SJCRH30 (cell line): ENCODE measurements at places on chromosomes 7 and 10. TPM values are rescaled to one million over a fixed set of nuclear protein-coding genes. Genes with fewer than 3 reads are reported as not detected.

The LRRC18 gene
- not detected in 2 replicates for total RNA-seq

The HOXA6 gene
- total RNA-seq = 3.8 and 4.6 TPM in 2 replicates

The SGCE gene
- total RNA-seq = 52.5 and 55.2 TPM in 2 replicates

The CFAP43 gene
- total RNA-seq = not detected in 2 replicates

The CABCOCO1 gene
- not detected in 2 replicates for total RNA-seq

The FXYD4 gene
- total RNA-seq = not detected in 2 replicates

The TMEM130 gene
- not detected in 2 replicates for total RNA-seq

GRCh38 chr10:31346953-31347352, 27.9 kb downstream of the ZEB1 start:
- no peaks in the 10 kb centered on the region for H3K27me3 ChIP-seq
- H3K36me3 ChIP-seq = peaks cover 3% of the 10 kb centered on the region; the same call in 1 of the 2 replicates
- H3K4me1 ChIP-seq = peaks cover 11% of the 10 kb centered on the region
- H3K4me3 ChIP-seq = no peak overlapping the region
- H3K27ac ChIP-seq = no peak overlapping the region

DNA sequence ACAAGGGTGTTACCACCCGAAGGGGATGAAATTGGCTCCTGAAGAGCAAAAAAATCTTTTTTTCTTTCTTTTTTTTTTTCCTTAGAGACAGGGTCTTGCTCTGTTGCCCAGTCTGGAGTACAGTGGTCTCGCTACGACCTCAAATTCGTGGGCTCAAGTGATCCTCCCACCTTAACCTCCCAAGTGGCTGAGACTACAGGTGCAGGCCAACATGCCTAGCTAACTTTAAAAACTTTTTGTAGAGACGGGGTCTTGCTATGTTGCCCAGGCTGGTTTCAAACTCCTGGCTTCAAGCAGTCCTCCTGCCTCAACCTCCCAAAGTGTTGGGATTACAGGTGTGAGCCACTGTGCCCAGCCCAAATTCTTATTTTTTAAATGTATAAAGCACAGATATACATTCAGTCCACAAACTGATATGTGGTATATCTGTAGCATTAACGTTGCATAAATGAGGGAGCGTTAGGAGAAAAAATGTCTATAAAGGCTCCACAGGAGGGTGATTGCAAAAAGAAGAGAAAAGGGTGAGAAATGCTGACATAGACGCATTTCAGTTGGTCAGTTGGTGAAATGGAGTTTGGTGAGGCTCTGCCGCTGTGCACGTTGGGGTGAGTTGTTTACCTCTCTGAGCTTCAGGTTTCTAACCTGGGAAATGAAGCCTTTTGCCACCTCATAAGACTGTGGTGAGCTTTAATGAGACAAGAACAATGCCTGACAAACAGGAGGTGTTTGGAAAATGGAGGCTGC, 100.7 kb upstream of the PODXL start:
- H3K36me3 ChIP-seq = no peaks in the 10 kb centered on the region
- no peaks in the 10 kb centered on the region for H3K27me3 ChIP-seq
- no peak overlapping the region for H3K27ac ChIP-seq
- no peak for DNase-seq
- H3K4me1 ChIP-seq = peaks cover 14% of the 10 kb centered on the region

GRCh38 chr7:43229801-43230200, 117.4 kb downstream of the HECW1 start:
- no peak for DNase-seq
- H3K27ac ChIP-seq = no peak overlapping the region
- no peaks in the 10 kb centered on the region for H3K36me3 ChIP-seq
- H3K4me1 ChIP-seq = no peaks in the 10 kb centered on the region
- no peak overlapping the region for H3K4me3 ChIP-seq
- H3K27me3 ChIP-seq = peaks cover 16% of the 10 kb centered on the region

GRCh38 chr7:156892081-156892800, 742 bp downstream of the LMBR1 start:
- no peak overlapping the region for H3K27ac ChIP-seq
- H3K4me1 ChIP-seq = no peaks in the 10 kb centered on the region; the same call in 1 of the 2 replicates
- H3K27me3 ChIP-seq = no peaks in the 10 kb centered on the region
- DNase-seq = peak; percentile 72
- H3K4me3 ChIP-seq = peak overlapping the region; percentile 89
- 0 out of 2 replicates have a peak, but pooled peaks cover 2% of the 10 kb centered on the region for H3K36me3 ChIP-seq

DNA sequence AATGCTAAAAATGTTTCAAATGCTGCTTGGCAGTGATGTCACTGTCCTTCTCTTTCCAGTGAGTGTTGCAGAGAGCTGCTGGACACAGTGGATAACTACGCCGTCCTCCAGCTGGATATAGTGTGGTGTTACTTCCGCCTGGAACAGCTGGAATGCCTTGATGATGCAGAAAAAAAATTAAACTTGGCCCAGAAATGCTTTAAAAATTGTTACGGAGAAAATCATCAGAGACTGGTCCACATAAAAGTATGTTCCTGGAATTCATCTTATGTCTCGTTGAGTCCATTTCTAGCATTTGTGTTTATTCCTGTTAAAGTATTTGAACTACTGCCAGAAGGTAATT, 25.2 kb downstream of the NUB1 start:
- DNase-seq = no peak
- peaks cover 21% of the 10 kb centered on the region for H3K36me3 ChIP-seq
- no peaks in the 10 kb centered on the region for H3K27me3 ChIP-seq
- H3K4me3 ChIP-seq = no peak overlapping the region
- no peaks in the 10 kb centered on the region for H3K4me1 ChIP-seq

- H3K27ac ChIP-seq = peak overlapping the region; percentile 57
- peak overlapping the region; percentile 47 for H3K4me3 ChIP-seq
- peaks cover 17% of the 10 kb centered on the region for H3K4me1 ChIP-seq
These were observed 18.6 kb upstream of the IFIT2 start for GRCh38 chr10:89283025-89283935.

GRCh38 chr7:139205843-139206242, 25.2 kb upstream of the UBN2 start:
- no peaks in the 10 kb centered on the region for H3K27me3 ChIP-seq
- no peak overlapping the region for H3K27ac ChIP-seq
- H3K4me3 ChIP-seq = no peak overlapping the region
- DNase-seq = no peak

- peaks cover 18% of the 10 kb centered on the region for H3K4me1 ChIP-seq
- no peak overlapping the region for H3K4me3 ChIP-seq
- no peaks in the 10 kb centered on the region for H3K27me3 ChIP-seq
- DNase-seq = peak; percentile 53
These were observed 305.4 kb upstream of the PODXL start for GRCh38 chr7:131861620-131862346.
